ENCODE measurements at places on chromosomes 6 and 20. TPM values are rescaled to one million over a fixed set of nuclear protein-coding genes. Genes with fewer than 3 reads are reported as not detected.

RNF217 gene
- 7.3 TPM for total RNA-seq

FKBP5 gene
- total RNA-seq = 8.8 TPM

GPLD1 gene
- 1.4 TPM for total RNA-seq

COL11A2 gene
- total RNA-seq = 7.6 TPM

HSPA12B gene
- not detected for total RNA-seq

BHLHE23 gene
- total RNA-seq = not detected

FUCA2 gene
- 16.5 TPM for total RNA-seq

NMBR gene
- not detected for total RNA-seq

FAM184A gene
- total RNA-seq = 4.3 TPM

RPL7L1 gene
- total RNA-seq = 75.3 TPM

MUC21 gene
- total RNA-seq = not detected

RUNX2 gene
- 1.5 TPM for total RNA-seq

TRAPPC3L gene
- not detected for total RNA-seq

BACH2 gene
- total RNA-seq = 1.1 TPM

C6orf163 gene
- total RNA-seq = 0.82 TPM

TSBP1 gene
- 0.08 TPM for total RNA-seq

SLC26A8 gene
- total RNA-seq = not detected

PTGIS gene
- 0.05 TPM for total RNA-seq

RGS17 gene
- total RNA-seq = 2.1 TPM

MACROD2 gene
- total RNA-seq = 1.9 TPM

SNAI1 gene
- total RNA-seq = 7.7 TPM

BMP5 gene
- 0.05 TPM for total RNA-seq

ME1 gene
- total RNA-seq = 5.4 TPM

TP53INP2 gene
- 2.2 TPM for total RNA-seq

CCR6 gene
- not detected for total RNA-seq

GPX5 gene
- not detected for total RNA-seq

PRR18 gene
- total RNA-seq = not detected

CCN6 gene
- 1.1 TPM for total RNA-seq

MPIG6B gene
- total RNA-seq = not detected

HDAC2 gene
- 45.3 TPM for total RNA-seq

SAMD3 gene
- total RNA-seq = 0.19 TPM

OR2B6 gene
- not detected for total RNA-seq

RHAG gene
- not detected for total RNA-seq
